ENCODE measurements at places on chromosomes 5 and 9. TPM values are rescaled to one million over a fixed set of nuclear protein-coding genes. Genes with fewer than 3 reads are reported as not detected.
A peak's percentile ranks its signal among the peaks of the same experiment; 100 is the strongest.

GRCh38 chr5:163561339-163561738 is 55.9 kb downstream of the MAT2B start:
- no peak for DNase-seq

- DNase-seq, result no peak
Measured at GRCh38 chr5:74252044-74252443, 388.5 kb downstream of the ENC1 start.

DNA sequence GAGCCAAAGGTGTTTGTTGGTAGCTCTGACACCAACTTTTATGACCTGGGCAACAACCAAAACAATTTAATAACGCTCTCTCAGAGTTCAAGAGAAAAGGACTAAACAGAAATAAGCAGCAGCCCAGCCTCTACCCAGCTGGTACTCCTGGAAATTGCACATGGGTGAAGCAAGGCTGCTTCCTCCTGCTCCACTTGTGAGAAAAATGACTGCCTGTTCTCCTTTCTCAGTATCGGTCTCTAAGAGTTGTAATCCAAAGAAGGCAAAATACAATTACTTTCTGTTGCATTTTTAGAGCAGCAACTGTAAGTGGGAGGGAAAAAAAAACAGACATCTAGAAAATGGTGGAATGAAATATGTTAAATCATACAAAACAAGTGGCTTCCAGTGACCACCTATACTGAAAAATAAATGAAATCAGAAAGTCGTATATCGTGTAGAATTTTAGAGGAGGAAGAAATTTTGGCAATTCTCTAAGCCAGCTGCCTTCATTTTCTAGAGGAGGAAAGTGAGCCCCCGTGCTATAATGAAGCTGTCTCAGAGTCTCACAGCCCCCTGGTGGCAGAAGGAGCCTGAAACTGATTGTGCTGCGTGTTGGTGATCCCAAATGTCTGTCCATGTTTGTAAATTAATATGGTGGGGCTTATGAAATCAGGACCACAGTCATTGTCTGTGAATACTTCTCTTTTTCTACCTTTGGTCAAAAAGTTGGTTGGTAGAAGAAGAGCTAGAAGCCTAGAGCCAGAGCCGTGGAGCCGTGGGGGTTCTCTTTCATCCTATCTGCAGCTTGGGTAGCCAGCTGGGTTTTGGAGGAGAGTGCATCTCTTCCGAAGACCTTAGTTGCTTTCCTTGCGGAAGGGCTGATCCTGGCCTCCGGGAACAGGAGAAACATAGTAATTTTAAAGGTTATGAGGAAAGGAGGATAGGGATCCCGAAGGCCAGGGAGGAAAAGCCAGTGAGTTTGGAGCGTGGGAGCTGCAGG is 139.9 kb downstream of the PIP5K1B start:
- peak; percentile 50 for DNase-seq

DNA sequence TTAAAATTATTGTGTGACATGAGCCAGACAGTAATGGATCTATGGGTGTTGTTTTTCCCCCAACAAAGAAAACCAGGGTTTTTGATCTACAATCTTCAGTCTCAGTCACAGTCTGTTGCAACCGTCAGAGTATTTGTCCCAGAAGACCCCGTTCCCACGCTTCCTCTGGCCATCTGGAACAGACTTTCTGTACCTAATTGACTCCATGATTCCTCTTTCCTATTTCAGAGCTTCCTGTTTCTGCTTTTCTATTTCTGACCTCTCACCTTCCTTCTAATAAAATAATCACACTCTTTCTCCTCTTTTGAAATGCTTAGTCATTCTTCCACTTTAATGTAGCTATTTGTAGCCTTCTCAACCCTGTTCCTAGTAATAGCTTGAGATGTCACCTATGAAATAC is 1044.8 kb downstream of the DTWD2 start:
- no peak for DNase-seq

- DNase-seq, result no peak
Measured at GRCh38 chr5:61162832-61163567, 732 bp upstream of the SMIM15 start.

- no peak for DNase-seq
Measured at GRCh38 chr9:87673446-87674120, 52.3 kb upstream of the CTSL start.

GRCh38 chr9:121662359-121662758 is 10.9 kb downstream of the DAB2IP start:
- no peak for DNase-seq

DNA sequence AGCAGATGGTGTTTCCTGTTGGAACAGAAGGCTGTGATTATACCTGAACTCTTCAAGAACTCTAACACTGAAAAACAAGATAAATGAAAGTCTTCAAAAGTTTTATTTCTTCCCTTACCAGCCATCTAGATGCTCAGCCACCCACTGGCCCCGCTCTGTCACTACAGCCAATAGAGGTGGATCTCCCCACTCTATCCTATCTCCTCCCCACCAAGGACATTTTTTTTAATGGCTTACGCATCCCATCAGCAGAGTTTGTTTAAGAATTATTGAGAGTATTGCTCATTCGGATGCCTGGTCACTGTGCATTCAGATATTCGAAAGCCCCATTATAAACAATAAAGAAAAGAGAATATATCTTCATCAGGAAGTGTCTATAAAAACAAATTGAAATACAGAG is 159.4 kb downstream of the RASEF start:
- no peak for DNase-seq

GRCh38 chr5:91607675-91608074 is 224.6 kb upstream of the ARRDC3 start:
- no peak for DNase-seq

- DNase-seq, result no peak
Measured at GRCh38 chr9:91783876-91784672, 166.0 kb downstream of the ROR2 start.

- peak; percentile 46 for DNase-seq
Measured at GRCh38 chr9:84139296-84140070, 158.9 kb downstream of the RMI1 start.

- peak; percentile 84 for DNase-seq
Measured at GRCh38 chr5:139711067-139711905, 63.1 kb downstream of the CXXC5 start.

DNA sequence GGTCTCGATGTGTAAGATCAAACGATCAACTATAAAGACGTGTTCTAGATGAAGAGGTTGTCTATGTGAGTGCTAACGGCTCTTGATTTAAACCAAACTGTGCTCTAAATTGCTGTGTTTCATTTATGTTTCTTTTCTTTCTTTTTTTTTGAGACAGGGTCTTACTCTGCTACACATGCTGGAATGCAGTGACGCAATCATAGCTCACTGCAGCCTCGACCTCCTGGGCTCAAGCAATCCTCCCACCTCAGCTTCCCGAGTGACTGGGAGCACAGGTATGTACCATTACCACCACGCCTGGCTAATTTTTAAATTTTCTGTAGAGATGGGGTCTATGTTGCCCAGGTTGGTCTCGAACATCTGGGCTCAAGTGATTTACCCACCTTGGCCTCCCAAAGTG is 24.0 kb upstream of the RNF130 start:
- DNase-seq, result no peak

- DNase-seq, result peak; percentile 75
Measured at GRCh38 chr5:146825033-146825432, 53.5 kb downstream of the PPP2R2B start.

DNA sequence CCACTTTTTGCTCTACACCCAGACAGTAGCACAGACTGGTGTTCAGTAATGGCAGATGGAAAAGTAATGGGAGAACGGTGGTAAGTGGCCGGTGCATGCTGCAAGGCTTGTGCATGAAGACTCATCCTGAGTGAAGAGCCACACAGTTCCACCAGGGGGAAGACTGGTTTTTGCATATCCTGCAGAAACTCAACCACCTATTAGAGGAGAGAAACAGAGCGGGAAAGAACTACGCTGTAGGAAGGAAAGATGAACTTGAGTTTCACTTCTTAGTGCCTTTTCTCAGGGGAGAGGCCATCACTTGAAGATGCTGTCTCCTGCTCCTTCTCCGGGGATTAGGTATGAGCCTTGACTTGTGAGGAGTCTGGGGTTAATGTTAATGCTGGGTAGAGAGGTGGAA is 9.4 kb upstream of the PRSS3 start:
- DNase-seq, result peak; percentile 18

DNA sequence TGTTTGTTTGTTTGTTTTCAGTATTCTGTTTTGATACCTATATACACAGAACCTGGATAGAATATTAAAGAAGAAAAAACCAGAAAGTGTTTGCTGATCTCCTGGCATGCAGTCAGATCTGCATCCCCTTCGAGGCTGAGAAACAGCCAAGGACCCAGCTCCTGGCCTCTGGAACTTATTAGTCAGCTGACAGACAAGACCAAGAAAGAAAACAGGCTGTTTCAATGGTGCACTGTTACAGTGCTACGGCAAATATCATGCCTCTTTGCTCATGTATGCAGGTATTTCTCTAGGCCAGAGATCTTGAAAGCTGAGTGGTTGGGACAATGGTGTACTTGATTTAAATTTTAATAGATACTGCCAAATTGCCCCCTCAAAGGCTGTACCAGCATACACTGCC is 95.0 kb downstream of the C5orf15 start:
- DNase-seq, result no peak

DNA sequence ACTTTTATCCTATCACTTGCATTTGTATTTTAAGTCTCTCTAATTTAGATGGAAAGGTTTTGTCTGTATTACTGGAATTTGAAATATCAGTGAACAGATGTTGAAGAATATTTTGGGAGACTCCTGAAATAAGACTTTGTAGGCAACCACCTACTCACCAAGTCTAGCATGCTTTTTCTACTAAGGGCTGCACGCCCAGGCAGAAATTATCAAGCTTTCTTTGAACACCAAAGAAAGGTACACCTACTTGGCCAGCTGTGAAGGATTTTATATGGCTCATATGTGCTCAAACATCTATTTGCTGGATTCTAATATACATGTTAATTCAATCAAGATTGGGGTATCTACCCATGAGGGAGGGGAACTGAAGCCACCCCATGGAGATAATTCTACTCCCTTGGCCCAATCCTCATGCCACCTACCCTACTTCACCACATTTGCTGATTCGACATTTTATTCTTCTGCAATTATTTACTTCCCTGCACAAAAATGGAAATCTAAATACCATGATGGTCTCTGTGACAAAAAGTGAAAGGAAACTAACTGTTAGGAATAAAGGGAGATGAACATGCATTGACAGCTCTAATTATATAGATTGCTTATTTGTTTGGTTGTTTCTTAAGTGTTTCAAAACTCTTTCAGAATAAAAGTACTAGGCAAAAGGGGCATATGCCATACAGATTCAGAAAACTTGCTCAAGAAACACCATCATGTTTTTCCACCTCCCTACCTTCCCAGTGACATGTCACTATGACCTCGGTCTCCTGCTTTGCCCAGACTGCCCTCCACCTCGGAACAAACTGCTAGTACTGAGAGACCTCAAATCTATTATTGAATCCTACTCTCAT is 895 bp upstream of the MYOT start:
- DNase-seq, result no peak

- no peak for DNase-seq
Measured at GRCh38 chr5:74664551-74664950, 20.5 kb upstream of the HEXB start.

- DNase-seq, result peak; percentile 51
Measured at GRCh38 chr5:52693280-52693679, 94.4 kb upstream of the ITGA1 start.

DNA sequence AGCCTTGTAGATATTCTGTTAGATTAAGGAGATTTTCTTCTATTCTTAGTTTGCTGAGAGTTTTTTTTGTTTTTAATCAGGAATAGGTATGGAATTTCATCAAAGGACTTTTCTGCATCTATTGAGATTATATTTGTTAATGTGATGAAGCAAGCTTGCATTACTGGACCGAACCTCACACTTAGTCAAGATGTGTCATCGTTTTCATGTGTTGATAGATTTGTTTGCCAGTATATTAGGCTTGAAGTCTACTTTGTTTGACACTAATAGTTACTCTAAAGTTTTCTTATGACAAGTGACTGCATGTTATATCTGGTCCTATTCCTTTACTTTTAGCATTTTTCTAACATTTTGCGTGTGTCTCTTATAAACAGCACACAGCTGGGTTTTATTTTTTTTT is 12.4 kb upstream of the HACD4 start:
- no peak for DNase-seq

DNA sequence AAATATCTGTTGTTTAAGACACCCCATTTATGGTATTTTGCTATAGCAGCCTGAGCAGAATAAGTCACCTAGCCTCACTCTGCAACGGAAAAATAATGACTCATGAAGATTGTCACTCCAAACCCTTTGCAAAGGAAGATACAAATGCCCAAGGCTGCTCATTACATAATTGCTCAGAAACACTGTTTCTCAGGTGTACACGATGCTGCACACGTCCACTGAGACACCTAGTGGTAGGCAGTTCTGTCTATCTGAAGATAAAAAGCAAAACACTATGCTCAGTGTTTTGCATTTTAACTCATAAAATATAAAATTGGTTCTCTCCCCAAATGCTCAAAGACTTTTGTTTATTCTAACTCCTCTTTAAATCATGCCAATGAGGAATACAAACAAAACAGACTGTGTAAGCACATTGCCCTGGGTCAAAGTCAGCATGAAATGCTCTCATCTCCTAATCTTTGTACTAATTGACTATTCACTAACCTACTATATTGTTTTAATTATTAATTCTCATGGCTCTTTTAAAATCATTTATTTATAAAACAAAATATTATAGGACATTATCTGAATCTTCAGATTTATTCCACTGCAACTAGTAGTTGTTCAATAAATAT is 7.7 kb upstream of the TSLP start:
- DNase-seq, result no peak

GRCh38 chr5:111229871-111230810 is 6.0 kb downstream of the CAMK4 start:
- DNase-seq, result no peak

- DNase-seq, result no peak
Measured at GRCh38 chr5:143896966-143897365, 85.0 kb downstream of the HMHB1 start.

- DNase-seq, result peak; percentile 67
Measured at GRCh38 chr9:91419222-91420191, 4.1 kb downstream of the NFIL3 start.

- no peak for DNase-seq
Measured at GRCh38 chr9:127878001-127878651, 651 bp upstream of the AK1 start.

- DNase-seq, result no peak
Measured at GRCh38 chr9:134333874-134334581, 7.8 kb downstream of the RXRA start.

SLC25A51 gene
- 40.1 TPM for total RNA-seq

PCDHB14 gene
- total RNA-seq, result 6.9 TPM

SLC6A3 gene
- not detected for total RNA-seq

GABRA1 gene
- not detected for total RNA-seq

OBP2B gene
- not detected for total RNA-seq

DRD1 gene
- not detected for total RNA-seq

COL23A1 gene
- total RNA-seq, result 0.19 TPM

GLRA1 gene
- not detected for total RNA-seq

ENHO gene
- total RNA-seq, result 0.35 TPM

C9orf152 gene
- total RNA-seq, result not detected

EGR1 gene
- 6.2 TPM for total RNA-seq
